ENCODE measurements at places on chromosomes 6 and 20.
A peak's percentile ranks its signal among the peaks of the same experiment; 100 is the strongest.

DNA sequence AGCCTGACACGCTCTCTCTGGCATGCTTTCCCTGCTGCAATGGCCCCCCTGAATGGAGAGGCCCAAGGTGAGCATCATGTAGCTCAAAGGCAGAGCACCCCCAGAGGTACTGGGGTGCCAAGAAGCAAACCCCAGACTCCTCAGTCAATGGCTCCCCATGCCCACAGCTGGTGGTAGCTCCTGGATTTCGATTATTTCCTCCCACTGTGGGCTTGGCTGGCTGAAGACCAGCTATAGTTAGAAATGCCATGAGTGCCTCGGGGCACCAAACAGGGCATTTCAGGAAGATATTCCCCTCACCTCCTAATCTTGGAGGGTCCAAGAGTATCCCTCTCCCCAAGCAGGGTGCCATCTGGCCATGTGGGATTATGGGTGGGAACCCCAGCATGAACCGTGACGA, 16.8 kb downstream of the MAP1LC3A start:
- no peak for DNase-seq

GRCh38 chr6:113328886-113329381, 528.2 kb upstream of the MARCKS start:
- no peak for DNase-seq

- no peak for DNase-seq
Observed at GRCh38 chr6:11168091-11168635, 56.6 kb upstream of the ERVFRD-1 start.

DNA sequence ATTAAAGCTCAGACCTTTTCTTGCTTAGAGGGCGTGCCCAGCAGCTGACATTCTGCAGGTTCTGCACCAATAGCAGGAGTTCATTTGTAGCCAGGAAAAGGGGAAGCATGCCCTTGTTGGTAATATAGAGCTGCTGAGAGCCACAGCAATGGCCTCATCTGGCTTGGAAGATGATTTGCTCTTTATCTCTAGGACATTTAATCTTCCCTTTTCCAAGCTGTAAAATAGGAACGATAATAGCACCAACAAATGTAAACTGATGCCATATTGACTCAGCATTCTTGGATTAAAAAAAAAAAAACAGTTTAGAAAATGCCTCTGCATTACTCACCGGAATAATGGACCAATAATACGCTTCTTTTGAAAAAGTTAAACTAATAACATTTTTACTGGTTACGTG, 93.4 kb upstream of the SLC2A12 start:
- no peak for DNase-seq

- DNase-seq: peak; percentile 68
Observed at GRCh38 chr6:33312361-33313104, 1.3 kb downstream of the TAPBP start.

GRCh38 chr20:51003753-51004152, 19.2 kb downstream of the KCNG1 start:
- no peak for DNase-seq

All from CD8-positive, alpha-beta T cell (primary cell).